ENCODE measurements at places on chromosomes 12 and 14. TPM values are rescaled to one million over a fixed set of nuclear protein-coding genes. Genes with fewer than 3 reads are reported as not detected.
A peak's percentile ranks its signal among the peaks of the same experiment; 100 is the strongest.

DNA sequence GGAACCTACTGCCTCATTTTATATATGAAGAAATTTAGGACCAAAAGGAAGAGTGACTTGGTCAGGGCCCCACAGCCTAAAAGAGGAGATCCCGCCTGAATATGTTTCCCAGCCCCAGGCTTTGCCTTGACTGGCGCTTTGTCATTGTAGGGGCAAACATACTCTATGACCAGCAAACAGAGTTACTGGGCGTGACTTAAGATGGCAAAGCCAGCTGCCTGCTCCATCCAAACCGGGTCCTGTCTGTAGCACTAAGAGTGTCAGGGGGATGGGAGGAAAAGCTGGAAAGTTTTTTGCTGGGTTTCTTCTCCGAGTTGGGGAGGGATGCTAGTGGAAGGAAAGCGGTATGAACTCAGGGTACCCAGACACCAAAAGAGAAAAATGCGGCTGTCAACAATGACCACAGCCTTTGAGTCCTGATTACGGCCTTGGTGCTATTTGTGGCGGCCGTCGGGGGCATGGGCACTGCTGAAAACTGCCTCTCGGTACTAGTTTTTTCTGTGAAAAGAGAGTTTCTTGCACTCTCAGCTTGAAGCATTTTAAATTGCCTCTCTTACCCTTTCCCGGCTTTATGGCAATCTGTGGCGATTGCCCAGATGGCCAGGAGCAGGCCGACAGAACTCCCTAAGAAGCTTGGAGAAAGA lies 82.7 kb downstream of the PRIMA1 start:
- DNase-seq: no peak

GRCh38 chr12:14280921-14281320 lies 84.6 kb upstream of the ATF7IP start:
- DNase-seq: no peak

DNA sequence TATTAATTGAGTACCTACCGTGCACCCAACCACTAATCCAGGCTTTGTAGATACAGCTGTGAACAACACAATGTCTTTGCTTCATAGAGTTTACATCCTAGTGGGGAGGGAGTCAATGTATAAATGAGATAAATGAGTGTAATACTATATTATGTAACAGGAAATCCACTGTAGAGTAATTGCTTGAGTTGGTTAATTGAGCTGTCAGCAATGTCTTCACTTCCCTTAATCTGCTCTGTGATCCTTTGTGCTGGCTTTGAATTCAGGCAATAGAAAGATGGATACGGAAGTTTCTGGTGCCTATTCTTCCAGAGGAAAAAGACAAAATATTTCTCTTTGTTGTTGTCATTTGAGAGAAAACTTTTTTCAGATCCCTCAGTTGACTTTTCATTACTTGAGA lies 104.0 kb upstream of the SLC16A7 start:
- DNase-seq: no peak

- DNase-seq: no peak
These were observed 8.9 kb upstream of the EEA1 start for GRCh38 chr12:92938018-92938417.

DNA sequence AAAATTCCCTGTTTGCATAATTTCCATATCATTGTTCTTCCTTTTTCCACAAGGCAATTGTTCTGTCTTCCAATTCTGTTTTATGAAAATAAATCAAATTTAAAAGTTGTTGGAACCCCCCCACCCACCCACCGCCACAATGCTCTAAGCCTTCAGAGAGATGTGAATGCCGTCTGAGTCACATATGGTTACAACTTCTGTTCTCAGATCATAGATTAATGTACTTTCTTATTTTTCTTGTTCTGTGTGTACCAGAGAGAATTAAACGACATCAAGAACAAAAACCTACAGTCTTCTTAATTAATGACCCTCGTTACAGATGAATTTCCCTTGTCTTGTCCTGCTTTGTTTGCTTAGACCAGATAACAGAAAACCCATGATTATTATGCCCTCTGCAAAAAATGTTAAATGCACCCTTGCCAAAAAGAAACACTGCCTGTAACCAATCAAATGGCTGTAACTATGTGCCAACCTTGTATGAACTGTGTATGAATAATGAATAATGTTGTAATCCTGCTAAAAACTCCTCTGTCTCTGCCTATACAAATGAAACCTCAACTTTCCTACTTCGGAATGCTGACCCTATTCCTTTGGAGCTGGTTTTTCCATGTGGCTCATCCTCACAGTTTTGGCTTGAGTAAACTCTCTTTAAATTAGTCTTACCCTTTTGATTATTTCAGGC lies 14.0 kb downstream of the OR6S1 start:
- DNase-seq: no peak

- no peak for DNase-seq
These were observed 226.9 kb upstream of the PLXNC1 start for GRCh38 chr12:93921521-93921920.

DNA sequence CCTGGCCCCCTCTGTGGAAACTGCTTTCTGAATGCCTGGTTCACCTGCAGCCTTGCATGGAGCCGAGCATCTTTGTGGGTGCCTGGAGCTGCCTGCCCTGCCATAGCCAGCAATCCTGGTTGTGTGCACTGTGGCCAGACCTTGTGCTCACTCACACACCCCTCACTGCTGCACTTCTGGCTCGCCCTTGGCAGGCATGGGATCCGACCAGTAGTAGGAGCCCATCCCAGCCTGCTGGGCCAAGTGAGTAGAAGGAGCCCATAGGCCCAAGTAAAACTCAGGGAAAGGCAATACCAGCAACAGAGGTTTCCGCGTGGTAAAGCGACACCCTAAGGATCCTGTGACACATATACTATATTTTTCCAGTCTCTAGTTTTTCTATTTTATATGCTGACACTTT lies 270.0 kb upstream of the NAV3 start:
- DNase-seq: no peak

DNA sequence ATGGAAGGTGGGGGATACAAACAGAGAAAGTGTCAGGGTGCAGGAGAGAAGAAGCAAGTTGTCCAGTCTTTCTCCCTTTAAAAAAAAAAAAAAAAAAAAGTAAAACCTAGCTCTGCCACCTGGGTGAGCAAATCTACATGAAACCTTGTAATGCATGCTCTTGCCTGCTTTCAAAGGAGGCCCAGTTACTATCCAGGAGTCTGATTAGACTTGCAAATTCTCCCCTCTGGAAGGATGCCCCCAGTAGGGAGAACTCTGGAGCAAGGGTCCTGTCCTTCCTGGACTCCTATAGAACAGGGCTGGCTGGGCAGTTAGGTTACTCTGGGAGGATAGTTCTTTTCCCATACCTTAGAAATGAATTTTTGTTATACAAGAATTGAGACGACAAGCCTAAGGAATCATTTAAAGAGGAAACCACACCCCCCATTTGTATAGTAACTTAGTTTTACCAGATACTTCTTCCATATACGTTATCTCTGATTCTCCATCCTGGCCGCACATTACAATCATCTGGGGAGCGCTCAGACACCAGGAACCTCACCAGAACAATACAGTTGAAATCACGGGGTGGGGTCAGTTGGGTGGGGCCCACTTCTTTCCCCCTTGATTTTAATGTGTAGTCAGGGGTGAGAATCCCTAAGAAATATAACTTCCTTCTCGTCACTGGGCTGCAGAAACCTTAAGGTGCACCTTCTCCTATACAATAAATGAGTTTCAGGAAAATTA lies 30.5 kb downstream of the RAB35 start:
- no peak for DNase-seq

GRCh38 chr14:78446807-78447206 lies 276.6 kb downstream of the NRXN3 start:
- no peak for DNase-seq

GRCh38 chr12:26871985-26872384 lies 39.0 kb upstream of the ITPR2 start:
- no peak for DNase-seq

GRCh38 chr12:1776170-1776921 lies 44.0 kb upstream of the LRTM2 start:
- DNase-seq: peak; percentile 88

GRCh38 chr12:112891093-112892024 lies 15.4 kb upstream of the OAS1 start:
- no peak for DNase-seq

The SPIC gene
- not detected for total RNA-seq

The RNF212B gene
- not detected for total RNA-seq

The PLA2G1B gene
- total RNA-seq: not detected

The GPR84 gene
- total RNA-seq: not detected

The GDF3 gene
- not detected for total RNA-seq

The HOXC6 gene
- total RNA-seq: 5.3 TPM

The GPR65 gene
- not detected for total RNA-seq

Data from LHCN-M2 (cell line).